ENCODE measurements at places on chromosomes 12 and 14.

GRCh38 chr12:49111206-49111605 is 559 bp upstream of the LMBR1L start:
- no peak for DNase-seq

DNA sequence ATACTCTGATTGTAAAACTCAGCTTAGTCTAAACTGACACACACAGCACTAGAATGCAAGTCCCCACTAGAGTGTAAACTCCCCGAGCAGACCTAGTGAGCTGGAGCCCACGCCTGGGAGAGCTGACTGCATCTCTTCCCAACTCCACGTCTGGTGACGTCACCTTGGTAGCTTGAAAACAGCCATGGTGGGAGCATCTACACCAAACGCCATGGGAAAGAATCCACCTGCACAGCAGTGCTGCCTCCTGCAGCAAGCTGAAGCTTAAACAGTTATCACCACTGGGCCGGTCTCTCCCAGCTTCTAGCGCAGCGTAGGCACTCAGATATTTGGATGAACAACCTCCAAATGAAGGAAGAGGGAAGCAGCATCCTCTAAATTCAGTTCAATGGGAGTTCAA is 4.3 kb upstream of the PAPLN start:
- no peak for DNase-seq

DNA sequence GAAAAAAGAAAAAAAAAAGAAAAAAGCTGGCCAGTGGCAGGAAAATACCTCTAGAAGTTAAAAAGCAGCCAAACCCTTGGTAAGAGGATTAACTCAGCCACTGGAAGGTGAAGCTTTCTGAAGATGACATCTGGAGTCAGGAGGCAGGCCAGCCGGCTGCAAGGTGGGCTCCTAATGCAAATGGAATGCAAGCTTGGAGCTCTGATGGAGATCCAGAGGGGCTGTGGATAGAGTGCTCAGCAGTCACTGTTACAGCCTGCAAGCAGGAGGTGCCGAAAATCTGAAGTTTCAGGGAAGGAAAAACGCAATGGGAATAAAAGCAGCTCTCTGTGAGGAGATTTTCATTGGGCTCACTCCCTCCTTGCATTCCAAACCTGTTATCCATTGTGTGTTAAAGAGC is 41.0 kb downstream of the GSC start:
- DNase-seq, result no peak

DNA sequence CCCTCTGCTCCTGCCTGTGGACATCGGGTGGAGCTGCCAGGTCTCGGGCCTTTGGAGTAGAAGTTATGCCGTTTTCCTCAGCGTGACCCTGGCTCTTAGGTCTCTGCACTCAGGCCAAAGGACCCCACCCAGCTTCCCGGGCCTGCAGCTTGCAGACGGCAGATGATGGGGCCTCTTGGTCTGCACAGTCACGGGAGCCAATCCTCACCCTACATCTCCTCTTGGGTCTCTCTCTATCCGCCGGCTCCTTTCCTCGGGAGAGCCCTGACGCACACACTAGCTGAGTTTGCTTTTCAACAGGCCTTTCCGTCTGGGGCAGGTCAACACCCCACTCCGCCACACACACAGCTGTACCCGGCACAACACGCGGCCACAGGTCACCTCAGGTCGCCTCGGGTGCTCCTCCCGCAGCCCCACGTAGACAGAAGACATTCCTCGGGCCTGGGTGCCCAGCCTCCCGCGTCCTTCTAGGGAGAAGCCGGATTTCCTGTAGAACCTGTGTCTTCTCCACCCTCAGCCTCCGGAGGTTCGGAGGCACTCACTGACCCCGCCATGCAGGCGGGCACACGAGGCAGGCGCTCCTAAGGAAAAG is 9.9 kb downstream of the GALNT9 start:
- DNase-seq, result no peak

GRCh38 chr12:85280165-85280983 is at the start of gene ALX1:
ALX1 (plus strand) TSS chr12:85280220; CDS start chr12:85280262, 42 bp downstream.
- DNase-seq, result no peak

DNA sequence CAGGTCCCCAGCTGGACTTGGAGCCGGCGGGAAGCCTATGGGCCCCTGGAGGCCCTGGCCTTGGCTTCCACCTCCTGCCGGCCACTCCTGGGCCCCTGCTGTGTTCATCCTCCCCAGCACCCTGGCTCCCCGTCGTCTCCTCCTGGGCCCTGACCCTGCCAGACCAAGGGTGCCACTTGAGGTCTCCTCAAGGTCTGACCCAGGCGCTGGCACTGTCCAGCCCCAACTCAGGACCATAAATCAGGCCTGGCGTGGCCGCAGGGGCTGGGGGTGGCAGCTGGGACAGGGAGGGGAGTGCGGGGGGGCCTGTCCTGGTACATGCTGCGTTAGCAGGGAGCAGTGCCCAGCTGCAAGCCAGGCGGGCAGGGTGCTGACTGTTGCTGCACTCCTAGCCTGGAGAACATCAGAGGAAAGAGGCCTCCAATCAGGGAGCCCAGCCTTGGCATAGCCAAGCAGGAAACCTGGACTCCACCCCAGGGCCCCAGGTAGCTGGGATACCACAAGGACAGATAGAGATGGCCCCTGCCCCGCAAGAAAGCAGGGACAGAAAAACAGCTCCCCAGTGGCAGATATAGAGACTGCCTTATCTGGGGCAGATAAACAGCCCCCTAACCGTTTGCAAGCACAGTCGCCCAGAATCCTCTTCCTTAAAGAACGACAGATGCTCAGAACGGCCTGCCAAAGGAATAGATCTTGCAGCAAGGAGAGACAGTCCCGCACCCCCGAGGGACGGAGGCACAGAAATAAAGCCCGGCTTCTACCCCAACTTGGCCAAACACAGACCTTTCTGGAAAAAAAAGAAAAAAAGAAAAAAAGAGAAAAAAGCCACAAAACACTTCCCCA is 6.5 kb upstream of the ATG101 start:
- DNase-seq, result no peak

DNA sequence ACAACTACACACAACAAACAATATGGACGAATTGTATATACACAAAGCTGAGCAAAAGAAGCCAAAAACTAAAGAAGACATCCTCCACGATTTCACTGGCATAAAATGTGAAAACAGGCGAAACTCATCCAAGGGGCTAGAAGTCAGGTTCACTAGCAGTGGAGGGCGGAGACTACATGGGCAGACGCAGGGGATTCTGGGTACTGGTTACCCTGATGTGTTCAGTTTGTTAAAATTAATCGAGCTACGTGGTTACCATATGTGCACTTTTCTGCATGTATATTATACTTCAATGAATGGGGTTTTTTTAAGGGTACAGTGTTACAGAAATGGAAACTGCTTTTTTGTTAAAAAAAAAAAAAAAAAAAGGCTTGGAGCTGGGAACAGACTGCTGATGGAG is 12.3 kb downstream of the KDM2B start:
- no peak for DNase-seq

- DNase-seq, result no peak
Observed at GRCh38 chr14:68791078-68791901, 1.6 kb downstream of the ZFP36L1 start.

DNA sequence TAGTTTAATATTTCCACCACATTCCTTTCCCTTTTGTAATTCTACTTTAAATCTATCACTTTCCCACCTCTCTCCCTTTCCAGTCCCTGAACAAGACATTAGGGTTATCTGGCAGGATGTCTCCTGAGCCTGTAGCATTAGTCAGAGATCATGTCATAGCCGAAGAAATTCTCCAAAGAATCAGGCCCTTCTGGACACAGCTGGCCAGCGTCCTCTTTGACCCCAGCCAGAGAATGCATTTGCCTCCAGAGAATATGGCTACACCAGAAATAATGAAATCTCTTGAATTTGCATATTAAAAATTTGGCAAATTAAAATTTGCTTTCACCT is 56.7 kb downstream of the NTF3 start:
- DNase-seq, result no peak

- no peak for DNase-seq
Observed at GRCh38 chr12:11693067-11693466, 43.6 kb downstream of the ETV6 start.

DNA sequence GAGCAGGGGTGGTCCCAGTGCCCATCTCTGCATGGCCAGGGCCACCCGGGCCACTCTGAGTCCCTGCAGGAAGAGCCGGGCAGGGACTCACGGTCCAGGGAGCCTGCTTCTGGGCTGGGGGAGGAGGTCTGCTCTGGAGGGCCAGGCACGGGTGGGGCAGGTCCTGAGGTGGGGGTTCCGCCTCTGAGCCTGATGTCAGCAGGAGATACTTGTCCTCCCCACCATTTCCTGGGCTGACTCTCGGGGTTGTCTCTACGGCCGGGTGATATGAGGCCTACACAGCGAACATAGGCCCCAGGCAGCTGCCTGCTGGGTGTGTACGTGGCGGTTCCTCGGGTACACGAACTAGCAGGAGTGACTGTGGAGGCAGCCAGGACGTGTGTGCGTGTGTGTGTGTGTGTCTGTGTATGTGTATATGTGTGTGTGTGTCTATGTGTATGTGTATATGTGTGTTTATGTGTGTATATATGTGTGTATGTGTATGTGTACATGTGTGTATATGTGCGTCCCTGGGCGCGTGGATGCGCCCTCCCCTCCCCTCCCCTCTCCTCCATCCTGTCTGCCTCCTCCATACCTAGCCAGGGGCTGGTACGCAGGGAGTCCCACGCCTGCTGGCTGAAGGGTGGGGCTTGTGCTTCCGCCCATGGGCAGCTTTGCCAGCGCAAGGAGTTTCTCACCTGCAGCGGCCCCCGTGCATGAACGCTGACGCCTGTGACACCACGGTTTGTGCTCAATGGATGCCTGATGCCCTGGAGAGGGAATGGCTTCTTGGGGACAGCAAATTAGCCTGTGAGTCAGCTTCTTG is 30.4 kb upstream of the TRAF3 start:
- DNase-seq, result no peak

DNA sequence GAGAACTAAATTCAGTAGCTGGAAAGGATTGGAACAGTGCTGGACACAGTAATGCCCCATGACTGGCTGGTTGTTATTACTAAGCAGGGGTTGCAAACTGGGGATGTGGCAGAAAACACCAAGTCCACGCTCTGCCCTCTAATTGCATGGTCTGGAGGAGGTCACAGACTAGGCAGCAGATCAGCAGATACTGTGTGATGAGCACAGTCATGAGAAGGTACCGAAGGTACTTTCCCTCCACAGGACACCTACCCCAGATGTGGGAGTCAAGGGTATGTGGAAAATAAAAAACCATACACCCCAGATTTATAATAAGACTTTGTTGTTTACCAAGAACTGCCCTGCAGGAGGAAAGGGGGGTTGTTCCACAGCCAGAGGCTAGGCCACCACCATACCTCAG is 175.3 kb downstream of the PELI2 start:
- no peak for DNase-seq

DNA sequence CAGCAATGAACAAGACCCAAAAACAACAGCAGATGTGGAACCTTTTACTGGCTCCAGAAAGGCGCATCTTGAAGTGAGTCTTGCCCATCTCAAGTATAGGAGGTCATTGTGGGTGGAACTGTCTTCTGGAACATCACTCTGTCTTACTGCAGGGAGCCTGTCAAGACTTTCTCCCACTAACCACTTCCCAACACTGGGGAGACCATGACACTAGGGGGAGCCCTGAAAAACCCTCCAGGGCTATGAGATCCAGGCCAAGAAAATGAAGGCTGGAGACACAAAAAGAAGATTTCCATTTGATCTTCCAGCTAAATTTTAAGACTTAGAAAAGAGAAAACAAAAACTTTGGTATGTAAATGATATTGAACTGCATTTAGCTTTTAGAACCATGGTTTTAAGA is 13.5 kb upstream of the ATG14 start:
- DNase-seq, result no peak

DNA sequence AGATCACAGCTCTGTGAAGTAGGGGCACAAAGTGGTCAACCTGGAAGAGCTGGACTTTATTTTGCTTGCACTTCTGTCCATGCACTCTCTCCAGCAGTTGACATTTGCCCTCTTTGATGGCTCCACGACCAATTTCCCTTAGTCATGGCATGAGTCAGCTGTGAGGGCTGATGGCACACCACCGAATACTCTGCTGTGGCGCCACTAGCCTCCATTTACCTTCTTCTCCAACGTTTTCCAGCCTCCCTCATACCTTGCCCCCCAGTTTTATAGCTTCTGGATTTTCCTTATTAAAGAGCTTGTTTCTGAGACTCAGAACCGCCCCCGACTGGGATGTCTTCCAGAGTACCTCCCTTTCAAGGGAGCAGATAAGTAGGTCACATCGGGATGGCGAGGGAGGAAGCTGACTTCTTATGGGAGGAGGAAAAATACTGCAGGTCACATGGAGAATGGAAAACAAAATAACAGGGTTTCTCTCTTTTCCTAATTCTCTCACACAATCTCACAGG is 17.6 kb downstream of the NINJ2 start:
- DNase-seq, result no peak

DNA sequence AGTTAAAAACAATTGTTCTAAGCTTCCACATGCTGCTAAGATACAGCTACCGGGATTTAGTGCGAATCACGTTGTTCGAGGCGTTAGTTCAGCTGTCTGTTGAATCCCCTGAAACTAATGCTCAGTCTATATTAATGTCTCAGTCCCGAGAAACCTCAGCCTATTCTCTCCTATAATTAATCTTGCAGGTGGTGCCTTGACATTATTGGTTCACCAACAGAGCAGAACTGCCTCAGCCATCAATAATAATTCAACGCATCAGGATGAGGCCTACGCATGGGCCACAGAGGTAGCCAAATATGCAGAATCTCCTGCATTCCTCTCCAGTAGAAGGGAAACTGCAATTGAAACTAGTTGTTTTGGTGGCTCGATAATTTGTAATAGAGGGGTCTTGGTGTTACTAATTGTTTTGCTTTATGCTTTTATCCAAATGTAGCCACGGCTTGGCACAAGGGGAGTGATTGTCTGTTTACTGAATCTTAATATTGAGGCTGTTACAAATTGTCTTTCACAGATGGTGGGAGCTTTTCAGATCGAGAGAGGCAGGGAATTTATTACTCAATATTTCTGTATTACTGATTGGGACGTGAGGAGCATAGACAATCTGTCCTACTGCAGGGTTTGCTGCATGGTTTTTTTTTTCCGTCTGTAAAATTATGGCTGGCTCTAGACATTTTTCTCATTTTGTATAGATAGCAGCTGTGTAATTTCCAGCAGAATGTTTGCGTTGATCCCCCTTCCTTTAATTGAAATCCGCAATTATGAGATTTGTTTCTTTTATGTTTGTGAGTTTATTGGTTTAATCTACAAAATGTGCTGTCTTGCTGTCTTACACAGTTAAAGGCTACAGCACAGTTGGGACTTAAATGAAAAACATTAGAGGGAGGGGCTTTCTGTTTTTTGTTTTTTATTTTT is 1036.5 kb upstream of the NOVA1 start:
- DNase-seq, result no peak

GRCh38 chr12:56081393-56082347 is 1.7 kb downstream of the ERBB3 start:
- no peak for DNase-seq

GRCh38 chr14:72851635-72852034 is 42.3 kb downstream of the DPF3 start:
- no peak for DNase-seq

DNA sequence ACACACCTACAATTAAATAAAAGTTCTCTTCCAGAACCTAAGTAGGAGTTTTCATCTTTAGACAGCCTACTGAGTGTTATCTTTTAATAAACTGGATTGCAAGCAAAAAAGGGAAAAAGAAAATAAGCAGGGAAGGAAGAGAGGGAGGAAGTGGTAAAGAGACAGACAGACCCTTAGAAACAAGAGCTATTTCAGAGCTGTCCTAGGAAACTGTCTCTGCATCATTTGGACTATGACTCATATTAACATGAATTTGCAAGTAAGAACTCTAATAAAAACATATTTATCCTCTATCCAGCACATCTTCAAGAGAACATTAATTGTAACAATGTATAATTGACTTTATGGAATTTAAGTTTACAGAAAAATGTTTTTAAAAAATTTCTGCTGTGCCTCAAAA is 438.8 kb upstream of the USP15 start:
- DNase-seq, result no peak

GRCh38 chr12:3872800-3873636 is at the start of gene PARP11:
PARP11 (minus strand) TSS chr12:3873399; CDS start chr12:3873229, 170 bp downstream.
- peak; percentile 84 for DNase-seq

- DNase-seq, result no peak
Observed at GRCh38 chr14:53149668-53150316, 3.3 kb downstream of the DDHD1 start.
